ENCODE measurements at places on chromosomes 16 and 17.

- peak; percentile 50 for DNase-seq
Measured at GRCh38 chr16:381789-382717, at the start of gene PGAP6. Gene PGAP6, minus strand, starts transcription at chr16:381978. Its CDS starts 157 bp downstream, at chr16:381821.

- no peak for DNase-seq
Measured at GRCh38 chr17:6186998-6187397, 116.8 kb downstream of the WSCD1 start.

- no peak for DNase-seq
Measured at GRCh38 chr17:3795390-3796102, 5.4 kb downstream of the ITGAE start.

DNA sequence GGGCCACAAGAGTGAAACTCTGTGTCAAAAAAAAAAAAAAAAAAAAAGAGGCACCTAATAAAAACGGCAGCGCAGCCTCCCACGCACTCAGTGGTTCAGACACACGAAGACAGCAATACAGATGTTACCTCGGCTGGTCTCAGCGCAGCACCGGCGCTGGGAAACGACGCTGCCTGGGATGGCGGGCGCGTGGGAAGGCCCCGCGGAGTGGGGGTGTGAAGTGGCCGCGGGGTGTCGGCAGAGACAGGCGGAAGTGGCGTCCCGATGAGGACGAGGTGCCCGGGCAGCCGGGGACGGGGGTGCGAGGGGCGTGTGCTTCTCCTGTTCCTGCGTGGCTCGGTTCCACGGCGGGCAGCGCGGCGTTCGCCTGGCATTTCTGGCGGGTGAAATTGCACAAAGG is 179.4 kb downstream of the BANP start:
- DNase-seq, result no peak

GRCh38 chr17:34182036-34182803 is 72.9 kb upstream of the CCL2 start:
- no peak for DNase-seq

- DNase-seq, result no peak
Measured at GRCh38 chr17:76000016-76000754, 470 bp upstream of the CDK3 start.

DNA sequence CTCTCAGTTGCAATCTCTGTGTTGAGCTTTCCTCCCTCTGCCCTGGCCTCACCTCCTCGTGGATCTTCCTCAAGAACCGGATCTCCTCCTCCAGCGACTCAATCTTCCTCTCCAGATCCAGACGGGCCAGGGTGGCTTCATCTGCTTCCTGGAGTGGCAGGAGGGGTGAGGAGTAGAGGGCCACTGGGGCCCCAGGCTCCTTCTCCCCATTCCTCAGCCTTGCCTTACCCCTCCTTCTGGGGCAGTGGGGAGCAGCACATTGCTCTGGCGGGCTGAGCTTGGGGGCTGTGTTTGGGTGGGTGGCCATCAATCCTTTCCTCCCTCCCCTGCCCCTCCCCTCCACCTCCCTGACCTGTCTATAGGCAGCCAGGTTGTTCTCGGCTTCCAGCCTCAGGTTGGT is 1.6 kb downstream of the GFAP start:
- DNase-seq, result no peak

DNA sequence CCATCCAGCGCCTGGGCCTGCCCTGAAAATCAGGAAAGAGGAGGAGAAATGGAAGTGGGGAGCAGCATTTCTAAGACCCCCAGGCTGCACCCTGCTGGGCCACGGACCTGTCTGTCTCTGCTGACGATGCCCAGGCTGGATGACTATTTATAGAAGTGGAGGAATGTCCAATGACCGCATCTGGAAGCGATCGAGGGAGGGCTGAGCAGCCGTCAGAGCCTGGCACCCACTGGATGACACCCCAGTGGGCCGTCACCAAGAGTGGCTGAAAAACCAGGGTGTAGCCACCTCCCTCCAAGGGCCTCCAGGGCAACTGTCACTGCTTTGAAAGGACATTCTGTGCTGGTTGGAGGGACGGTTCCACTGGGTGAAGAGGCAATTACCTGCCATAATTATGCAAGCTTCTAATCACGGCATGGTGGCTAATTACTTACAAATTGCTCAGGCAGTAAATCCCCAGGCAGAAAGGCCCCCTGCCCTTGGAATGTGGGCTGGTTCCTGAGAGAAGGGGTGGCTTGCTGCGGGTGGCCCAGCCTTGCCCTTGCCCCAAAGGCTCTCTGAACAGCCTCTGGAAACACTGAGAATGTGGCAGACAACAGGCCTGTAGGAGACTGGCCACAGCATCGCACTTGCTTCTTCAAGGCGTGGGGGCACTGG is 332.1 kb downstream of the C16orf95 start:
- DNase-seq, result no peak

GRCh38 chr16:75590920-75591843 is 25.0 kb downstream of the GABARAPL2 start:
- no peak for DNase-seq

- DNase-seq, result no peak
Measured at GRCh38 chr17:75572713-75573539, 14.7 kb upstream of the MYO15B start.

GRCh38 chr17:74862108-74862901 is 2.6 kb upstream of the GRIN2C start:
- DNase-seq, result peak; percentile 33

DNA sequence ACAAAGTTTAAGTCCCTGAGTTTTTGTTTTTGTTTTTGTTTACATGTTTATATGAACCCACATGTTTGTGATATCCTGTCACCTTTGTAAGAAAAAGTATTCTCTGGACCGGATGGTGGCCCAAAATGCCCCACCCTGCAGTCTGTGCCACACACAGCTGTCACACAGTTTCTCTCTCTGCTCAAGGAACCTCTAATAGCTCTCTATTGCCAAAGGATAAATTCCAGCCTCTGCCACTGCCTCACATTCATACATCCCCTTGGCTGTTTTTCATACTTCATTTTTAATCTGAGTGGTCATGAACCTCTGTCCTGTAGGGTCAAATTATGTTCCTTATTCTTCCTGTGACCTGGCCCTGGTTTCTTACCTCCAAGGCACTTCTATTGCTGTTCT is 520.3 kb upstream of the CDH5 start:
- no peak for DNase-seq

DNA sequence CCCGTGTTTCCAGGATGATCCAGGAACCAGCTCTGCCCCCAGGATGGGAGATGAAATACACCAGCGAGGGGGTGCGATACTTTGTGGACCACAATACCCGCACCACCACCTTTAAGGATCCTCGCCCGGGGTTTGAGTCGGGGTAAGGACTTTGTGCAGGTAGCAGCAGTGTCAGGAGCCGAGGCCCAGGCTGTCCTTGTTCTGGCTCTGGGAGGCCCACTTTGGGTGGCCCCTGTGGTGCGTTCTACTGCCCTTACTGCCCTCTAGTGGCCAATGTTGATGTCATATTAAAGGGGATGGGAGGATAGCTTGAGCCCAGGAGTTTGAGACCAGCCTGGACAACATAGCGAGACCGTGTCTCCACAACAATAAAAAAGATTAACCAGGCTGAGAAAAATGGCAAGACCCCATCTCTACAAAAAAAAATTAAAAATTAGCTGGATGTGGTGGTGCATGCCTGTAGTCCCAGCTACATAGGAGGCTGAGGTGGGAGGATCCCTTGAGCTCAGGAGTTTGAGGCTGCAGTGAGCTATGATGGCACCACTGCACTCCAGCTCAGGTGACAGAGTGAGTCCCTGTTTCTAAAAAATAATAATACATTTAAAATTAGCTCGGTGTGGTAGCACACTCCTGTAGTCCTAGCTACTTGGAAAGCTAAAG is 20.9 kb upstream of the CLEC18A start:
- DNase-seq, result peak; percentile 53

DNA sequence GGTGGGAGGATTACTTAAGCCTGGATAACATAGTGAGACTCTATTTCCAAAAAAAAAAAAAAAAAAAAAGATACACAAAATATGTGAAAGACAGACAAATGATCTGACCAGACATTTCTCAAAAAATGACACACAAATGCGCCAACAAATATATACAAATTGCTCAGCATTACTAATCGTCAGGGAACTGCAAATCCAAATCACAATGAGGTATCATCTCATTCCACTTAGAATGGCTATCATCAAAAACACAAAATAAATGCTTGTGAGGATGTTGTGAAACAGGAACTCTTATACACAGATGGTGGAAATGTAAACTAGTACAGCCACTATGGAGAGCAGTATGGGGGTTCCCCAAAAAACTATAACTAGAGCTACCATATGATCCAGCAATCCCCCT is 62.4 kb downstream of the STX8 start:
- DNase-seq, result no peak

DNA sequence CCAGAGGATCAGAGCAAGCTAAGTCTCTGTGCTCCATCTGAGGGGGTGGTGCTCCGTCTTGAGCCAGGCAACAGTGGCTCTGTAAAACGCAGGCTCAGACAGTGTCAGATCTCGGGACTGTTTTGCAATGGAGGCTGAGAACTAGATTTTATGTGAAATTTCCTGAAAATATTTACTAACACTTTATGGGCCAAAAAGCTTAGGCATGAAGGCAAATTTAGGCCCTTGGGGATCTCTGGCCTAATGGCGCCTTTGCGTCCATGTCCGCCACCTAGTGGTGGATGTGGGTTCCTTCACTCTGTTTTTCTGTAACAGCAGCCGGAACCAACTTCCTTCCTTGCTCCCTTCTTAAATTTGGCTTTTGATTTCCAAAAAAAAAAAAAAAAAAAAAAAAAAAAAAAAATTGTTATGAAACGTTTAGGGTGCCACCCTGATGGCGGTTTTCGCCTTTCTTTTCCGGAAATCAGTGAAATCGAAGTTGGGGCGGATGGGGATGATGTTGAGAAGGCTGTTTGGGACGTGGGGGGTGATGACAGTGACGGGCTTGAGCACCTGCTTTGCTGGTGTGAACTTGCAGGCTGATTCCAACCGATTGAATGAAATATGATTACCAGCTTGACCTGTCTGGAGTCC is 14.0 kb upstream of the ELAC2 start:
- DNase-seq, result no peak

DNA sequence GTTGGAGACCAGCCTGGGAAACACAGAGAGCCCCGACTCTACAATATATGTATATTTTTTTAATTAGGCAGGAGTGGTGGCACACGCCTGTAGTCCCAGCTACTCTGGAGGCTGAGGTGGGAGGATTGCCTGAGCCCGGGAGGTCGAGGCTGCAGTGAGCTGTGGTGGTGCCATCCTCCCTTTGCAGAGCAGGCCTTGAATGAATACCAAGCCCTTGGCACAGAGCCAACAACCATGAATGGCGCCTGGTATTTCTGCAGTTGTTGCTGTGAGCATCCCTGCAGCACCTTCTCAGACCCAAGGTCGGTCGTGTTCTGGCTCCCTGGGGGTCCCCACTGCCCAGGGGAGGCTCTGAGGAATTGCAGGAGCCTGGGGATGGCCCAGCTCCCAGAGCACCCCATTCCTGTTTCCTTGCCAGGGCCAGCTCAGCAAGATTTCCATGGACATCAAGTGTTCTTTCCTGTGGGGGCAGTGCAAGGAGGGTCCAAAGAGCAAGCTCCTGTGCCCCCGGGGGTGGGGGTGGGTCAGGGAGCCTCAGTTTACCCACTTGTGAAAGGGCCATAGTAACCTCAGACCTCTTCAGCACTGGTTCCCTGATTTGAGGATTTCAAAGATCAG is 25.6 kb upstream of the RMI2 start:
- DNase-seq, result no peak

DNA sequence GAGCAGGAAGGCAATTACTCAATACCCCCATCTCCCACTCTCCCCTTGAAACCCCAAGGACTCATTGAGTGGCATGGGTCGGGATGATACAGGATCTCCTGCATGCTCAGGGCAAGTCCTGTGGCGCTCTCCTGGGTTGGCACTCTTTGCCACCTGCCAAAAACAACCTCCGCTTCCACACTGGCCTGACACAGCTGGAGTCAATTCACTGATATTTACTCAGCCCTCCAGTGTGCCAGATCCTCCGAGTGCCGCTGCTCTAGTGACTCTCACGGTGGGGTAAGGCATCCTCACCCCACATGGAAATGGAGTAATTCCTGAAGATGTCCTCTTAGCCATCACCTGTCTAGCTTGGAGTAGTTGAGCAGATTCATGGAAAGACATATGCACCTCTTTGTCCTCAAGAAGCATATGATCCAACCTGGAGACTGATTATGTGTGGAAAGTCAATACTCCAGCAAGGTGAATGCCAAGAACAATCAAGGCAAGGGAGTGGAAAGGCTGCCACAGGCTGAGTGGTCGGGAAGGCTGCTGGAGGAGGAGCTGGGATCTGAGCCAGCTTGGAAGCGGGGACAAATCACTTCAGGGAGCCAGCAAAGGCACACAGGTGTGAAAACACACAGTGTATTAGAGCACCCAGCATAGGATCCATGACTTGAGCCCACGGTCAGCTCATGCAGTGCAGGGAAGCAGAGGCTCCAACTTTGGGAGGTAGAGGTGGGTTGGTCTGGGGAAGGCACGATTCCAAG is 12.6 kb upstream of the GOSR2 start:
- peak; percentile 80 for DNase-seq

DNA sequence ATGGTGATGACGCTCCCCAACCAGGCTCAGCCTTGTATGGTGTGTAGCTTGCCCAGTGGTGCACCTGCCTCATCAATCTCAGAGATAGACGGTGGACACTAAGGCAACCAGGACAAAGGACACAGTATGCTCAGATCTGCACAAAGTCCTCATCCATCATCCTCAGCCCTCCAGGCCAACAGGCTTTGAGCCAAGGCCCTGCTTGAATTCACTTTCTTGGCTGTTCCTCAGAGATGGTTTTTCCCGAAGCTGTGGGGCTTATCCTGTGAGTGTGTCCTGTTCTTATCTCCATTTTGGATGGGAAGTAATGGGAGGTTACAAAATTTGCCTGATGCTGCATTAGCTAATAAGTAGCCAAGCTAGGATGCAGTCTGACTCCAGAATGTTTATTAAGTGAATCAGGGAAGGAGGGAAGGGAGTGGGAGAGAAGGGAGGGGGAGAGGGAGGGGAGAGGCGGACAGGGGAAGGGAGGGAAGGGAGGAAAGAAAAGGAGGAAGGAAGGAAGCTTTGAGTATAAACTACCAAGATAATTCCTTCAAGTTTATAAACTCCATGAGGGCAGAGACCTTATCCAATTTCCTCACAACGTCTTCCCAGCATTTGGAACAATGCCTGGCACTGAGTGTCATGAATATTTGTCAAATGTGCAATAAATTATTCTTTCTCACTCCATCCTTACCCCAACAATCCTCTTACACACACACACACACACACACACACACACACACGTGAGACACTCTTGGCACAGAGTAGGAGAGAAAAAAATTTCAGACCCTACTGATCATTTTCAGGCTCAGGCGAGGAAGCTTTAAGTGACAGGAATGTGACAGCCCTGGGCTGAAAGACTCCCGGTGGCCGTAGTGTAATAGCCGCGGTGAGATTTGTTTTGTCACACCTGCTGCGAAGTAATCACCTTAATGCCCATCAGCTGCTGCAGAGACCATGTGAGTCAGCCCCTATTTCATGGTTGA is 84.3 kb downstream of the BMERB1 start:
- DNase-seq, result no peak

DNA sequence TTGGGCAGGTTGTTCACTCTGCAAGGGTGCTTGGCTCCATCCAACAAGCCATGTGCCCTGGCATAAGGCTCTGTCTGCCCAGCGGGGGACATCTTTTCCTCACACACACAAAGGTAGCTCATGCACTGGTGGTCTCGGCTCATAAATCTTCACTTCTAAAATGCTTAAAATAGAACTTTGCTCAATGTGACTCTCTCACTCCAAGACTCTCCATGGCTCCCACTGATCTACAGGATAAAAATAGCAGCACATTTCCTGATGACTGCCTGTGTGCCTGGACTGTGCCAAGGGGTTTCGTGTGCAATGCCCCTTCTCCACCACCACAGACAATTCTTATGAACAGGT is 15.1 kb upstream of the CIBAR2 start:
- DNase-seq, result no peak

Measured in NCI-H1092 (cell line).